Stimulated activated CD4-positive, alpha-beta T cell treated with anti-CD3 and anti-CD28 coated beads, Interleukin-12 subunit alpha, Interleukin-12 subunit beta, amount 100 ng/mL, for 24 hours (primary cell): ENCODE measurements at places on chromosomes 13 and 19.

DNA sequence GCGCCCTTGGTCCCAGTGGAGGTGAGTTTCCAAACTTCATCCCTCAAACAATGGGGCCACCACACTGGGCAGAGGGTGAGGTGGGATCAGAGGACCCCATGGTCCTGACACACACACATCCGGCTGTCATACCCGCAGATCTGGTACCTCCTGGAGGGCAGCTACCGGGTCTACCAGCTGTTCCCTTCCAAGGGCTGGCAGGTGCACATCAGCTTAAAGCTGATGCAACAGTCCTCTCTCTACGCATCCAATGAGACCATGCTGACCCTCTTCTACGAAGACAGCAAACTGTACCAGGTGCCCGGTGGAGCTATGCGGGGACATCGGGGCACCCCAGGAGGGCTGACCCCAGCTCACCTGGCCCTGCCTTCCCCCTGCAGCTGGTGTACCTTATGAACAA lies 14.0 kb upstream of the PSMD8 start:
- no peak for DNase-seq

GRCh38 chr13:29336356-29336755 lies 259.1 kb downstream of the SLC7A1 start:
- no peak for DNase-seq

GRCh38 chr13:73403355-73404120 lies 344.7 kb downstream of the KLF5 start:
- no peak for DNase-seq

GRCh38 chr13:88704600-88705275 lies 1033.6 kb downstream of the SLITRK5 start:
- no peak for DNase-seq

- DNase-seq, result no peak
Measured at GRCh38 chr19:16649734-16650133, 10.2 kb downstream of the SMIM7 start.

GRCh38 chr13:79398127-79398526 lies 7.9 kb downstream of the RBM26 start:
- no peak for DNase-seq

GRCh38 chr13:45737571-45738017 lies 35.5 kb downstream of the CBY2 start:
- no peak for DNase-seq

- no peak for DNase-seq
Measured at GRCh38 chr13:63279136-63279535, 1863.5 kb upstream of the PCDH20 start.

- no peak for DNase-seq
Measured at GRCh38 chr13:59950266-59950665, 213.5 kb downstream of the DIAPH3 start.

- no peak for DNase-seq
Measured at GRCh38 chr13:106513025-106513983, 22.2 kb downstream of the EFNB2 start.

- no peak for DNase-seq
Measured at GRCh38 chr13:109172136-109172535, 542.7 kb downstream of the MYO16 start.

- DNase-seq, result no peak
Measured at GRCh38 chr19:41895745-41896580, 13.0 kb downstream of the ARHGEF1 start.

GRCh38 chr13:100984085-100984705 lies 309.6 kb upstream of the TMTC4 start:
- no peak for DNase-seq

GRCh38 chr19:42003506-42004294 lies 9.7 kb upstream of the ATP1A3 start:
- DNase-seq, result no peak

DNA sequence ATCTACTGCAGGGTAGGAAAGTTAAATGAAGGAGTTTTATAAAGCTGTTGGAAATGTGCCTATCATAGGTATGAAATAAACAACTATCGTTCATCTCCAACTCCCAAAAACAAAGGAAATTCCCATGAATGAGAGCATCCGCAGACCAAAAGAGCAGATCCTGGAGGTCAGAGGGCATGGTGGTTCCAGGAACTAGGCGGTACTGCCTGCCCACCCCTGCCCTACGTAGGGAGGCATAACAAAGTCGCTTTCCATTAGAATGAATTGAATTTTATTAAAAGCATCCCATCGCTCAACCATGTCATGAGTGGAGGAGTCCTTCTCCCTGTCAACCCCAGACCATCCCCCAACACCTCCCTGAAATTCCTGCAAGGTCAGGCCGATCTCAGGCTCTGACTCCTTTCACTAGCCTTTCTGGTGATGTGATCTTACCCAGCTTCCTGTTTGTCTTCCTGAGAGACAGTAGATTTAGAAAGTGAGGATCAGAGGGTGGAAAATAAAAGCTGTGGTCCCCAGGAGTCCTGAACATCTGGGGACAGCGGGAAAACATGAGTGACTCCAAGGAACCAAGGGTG lies at the start of gene CLEC4M:
CLEC4M (plus strand) TSS at position 525 of the 575 bp plus-strand sequence; CDS start at position 549, 24 bp downstream.
- DNase-seq, result no peak

DNA sequence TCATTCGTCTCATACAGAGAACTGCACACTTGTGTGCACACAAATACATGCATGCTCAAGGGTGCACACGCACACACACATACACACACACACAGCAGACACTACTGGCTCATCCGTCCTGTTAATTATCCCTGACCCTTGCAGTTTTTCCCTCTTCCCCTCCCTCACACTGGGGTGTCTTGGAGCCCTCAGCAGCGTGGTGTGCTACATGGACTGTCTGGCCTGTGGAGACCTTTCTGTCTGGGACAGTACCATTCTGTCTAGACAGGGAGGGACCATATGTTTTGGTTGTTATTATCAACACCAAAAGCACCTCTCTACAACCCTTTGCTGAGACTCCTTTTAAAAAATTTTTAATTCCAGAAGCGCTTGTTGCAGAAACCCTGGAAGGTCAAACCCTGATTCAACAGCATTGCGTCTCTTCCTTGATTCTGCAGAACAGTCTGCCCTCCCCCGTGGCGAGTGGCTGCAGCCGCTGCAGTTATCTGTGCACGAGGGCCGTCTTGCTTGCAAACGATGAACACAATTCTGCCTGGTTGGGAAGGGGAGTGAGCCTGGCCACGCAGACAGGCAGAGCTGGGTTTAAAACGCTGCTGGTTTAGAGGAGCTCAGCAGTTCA lies 374.0 kb downstream of the IRS2 start:
- DNase-seq, result no peak

DNA sequence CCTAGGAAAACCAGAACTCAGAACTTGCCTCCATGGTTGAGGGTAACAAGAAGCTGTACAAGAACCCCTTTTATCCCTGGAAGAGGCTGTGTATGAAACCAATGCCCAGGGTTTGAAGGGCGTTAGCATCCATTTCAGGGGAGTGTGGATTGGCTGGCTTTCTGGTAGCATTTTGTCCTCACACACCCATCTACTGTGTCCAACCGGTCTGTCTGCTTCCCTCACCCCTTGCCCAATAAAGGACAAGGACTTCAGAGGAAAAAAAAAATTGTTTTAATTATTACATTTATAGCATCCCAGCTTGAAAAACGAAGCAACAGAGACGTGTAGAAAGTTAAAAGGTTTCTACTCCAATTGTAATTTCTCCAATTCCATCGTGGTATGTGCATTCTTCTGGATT lies 2.7 kb upstream of the CYP4F8 start:
- no peak for DNase-seq

- no peak for DNase-seq
Measured at GRCh38 chr13:66830940-66831716, 399.0 kb downstream of the PCDH9 start.

DNA sequence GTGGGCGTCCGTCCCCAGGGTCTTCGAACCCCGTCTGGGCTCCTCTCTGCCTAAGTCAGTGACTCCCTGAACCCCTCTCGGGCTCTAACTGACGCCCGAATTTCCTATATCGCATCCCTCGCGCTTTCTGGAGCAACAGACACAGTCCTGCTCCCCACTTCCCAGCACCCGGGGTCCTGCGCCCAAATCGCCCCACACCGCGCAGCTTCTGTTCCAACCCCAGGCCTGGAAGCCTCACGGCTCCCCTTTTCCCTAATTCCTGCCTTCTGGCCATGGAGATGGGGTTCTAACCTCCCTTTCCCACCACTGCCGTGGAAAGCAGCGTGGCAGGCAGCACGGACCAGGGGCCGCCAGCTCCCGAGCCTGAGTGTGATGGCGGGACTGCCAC lies 1.6 kb upstream of the GRTP1 start:
- DNase-seq, result no peak

DNA sequence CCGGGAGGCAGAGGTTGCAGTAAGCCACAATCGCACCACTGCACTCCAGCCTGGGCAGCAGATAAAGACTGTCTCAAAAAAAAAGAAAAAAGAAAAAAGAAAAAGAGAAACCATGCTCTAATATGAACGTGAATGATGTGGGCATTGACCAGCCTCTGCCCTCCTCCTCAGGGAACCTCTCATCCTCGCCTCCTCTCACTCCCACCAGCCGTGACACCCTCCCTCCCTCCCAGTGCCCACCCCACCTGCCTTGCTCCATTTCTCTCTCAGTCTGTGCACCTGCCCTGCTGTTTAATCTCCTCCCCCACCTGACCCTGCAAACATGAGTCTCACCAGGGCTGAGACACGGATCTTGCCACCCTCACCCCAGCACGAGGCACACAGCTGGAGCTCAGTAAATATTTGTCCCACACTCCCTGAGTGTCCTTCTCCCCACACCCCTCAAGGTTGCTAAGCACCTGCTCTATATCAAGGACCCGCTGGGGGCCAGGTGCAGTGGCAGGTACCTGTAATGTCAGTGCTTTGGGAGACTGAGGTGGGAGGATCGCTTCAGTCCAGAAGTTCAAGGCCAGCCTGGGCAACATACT lies 7.5 kb upstream of the BCAT2 start:
- no peak for DNase-seq

- DNase-seq, result no peak
Measured at GRCh38 chr19:46209051-46209450, 20.5 kb upstream of the IGFL1 start.

DNA sequence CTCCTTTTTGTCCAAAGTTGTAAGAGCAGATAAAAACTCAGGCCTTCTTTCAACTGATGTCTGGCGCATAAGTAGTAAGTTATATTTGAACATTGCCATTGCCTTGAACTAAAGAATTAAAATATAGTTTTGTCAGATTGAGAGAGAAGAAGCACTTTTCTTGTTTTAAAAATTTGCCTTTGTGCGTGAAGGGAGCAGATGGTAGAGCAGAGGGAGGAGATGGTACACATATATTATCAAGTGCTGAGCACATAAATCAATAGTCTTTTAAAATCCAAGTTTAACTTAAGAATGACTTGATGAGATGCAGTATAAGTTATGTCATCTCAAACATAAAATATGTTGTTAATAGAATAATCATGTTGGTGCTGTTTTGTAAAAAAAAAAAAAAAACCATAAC lies 504.6 kb upstream of the KLHL1 start:
- DNase-seq, result no peak

DNA sequence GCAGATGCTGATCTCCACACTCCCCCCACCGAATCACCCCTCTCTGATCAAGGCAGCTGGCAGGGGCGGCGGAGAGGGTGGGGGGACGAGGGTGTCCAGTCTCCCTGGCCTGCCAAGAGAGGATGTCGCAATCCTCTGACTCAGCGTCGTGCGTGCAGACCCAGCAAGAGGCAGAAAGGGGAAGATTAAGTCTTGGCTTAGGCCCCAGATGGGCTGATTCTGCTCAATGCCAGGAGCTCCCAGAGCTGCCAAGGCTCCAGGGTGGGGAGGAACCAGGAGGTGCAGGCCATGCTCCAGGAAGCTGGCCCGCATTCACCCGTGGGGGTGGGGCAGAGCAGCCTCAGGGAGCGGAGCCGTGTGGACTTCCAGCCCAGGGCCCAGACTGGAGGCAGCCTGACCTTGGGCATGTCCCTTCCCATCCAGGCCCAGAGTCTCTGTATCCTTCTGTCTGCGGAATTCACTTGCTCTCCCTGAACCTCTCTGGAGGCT lies 6.6 kb upstream of the BCL3 start:
- no peak for DNase-seq

GRCh38 chr19:49110567-49110966 lies 3.6 kb upstream of the LIN7B start:
- no peak for DNase-seq

- DNase-seq, result no peak
Measured at GRCh38 chr13:75800545-75800944, 164.4 kb downstream of the LMO7 start.

DNA sequence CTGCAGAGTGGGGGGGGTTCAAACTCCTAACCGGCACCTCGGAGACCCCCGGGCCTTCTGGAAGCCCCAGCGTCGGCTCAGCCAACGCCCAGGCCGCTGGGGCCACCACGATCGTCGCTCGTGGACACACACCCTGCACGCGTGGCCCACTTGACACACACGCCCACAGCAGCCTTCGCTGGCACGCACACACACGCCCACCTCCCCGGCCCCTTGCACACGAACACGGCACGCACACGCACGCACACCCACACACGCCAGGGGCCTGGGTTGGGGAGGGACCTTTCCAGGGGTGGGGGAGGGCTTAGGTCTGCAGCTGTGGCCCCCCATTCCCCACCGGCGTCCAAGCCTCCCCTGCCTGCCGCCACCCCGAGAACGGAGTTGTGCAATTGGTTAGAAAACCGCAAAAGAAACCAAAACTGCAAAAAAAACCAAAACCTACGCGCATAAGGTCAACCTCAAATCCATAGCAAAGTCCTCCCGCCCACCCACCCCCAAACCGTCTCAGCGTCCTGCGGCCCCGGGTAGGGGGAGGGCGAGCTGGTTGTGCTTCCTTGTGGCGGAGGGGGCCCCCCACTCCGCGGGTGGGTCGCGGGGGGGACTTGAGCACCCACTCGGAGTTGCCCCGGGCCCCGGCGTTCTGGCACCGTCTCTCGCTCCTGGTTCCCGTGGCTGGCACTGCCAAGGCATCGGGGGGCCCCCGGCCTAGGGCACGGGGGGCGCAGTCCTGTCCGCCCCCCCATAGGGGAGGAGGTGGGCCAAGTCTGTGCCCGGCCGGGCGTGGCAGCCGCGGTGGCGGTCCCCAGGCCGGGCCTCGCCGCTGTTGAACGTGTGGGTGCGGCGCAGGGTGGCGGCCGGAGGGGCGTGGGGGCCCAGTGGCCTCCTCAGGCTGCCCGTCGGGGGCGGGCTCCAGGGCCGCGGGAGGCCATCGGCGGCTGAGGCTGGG lies 3.3 kb upstream of the LRG1 start:
- DNase-seq, result no peak

GRCh38 chr13:44879452-44880058 lies 109.7 kb downstream of the NUFIP1 start:
- no peak for DNase-seq

DNA sequence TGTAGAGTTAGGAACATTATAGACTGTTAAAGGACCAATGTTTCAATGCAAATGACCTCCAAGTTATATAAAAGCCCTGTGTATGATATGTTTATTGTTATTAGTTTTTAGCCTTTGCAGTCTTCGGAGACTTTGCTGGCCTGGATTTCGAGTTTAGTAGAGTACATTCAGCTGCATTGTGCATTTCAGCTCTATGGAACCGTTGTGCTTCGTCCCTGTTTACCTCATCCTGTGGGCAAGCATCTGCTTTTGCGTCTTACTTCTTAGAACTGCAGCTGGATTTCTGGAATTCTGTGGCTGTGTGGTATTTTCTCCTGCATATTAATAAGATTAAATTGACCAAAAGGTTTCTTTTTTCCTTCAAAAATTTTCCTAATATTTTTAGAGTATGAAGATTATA lies 138.6 kb downstream of the KCNRG start:
- no peak for DNase-seq
